ENCODE measurements at places on chromosomes 7 and 10.

- no peak for DNase-seq
Observed at GRCh38 chr7:29362380-29362779, 167.8 kb downstream of the CHN2 start.

DNA sequence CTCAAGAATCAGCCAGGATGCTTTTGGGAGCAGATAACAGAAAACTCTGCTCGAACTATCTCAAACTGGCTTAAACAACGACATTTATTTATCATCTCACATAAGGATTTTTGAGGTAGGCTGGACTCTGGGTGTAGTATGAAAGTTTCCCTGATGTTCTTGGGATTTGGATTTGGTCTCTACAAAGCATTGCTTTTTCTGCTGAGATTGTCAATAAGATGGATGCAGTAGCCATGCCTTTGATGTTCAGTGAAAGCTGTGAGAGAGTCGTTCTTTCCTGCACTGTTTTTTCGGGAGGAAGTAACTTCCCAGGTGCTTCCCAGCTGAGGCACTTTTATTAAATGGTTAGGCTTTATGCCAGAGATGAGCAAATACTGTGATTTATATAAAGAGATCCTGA lies 181.1 kb downstream of the PRKG1 start:
- no peak for DNase-seq

DNA sequence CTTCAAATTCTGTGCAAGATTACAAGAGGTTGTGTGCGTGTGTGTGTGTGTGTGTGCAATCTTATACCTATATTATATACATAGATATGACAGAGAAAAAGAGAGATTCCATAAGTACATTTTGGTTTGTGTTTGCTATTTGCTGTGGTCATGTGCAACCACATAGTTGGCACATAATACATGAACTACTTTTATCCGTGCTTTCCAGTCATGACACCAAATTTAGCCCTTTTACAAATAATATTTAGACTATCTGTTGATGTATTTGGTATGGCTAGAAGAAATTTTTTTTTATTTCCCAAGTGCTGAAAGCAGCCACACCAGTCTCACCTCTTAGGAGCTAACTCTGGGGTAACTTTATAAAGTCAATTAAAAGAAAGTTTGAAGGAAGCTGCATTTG lies 63.5 kb upstream of the EGFR start:
- DNase-seq = no peak

DNA sequence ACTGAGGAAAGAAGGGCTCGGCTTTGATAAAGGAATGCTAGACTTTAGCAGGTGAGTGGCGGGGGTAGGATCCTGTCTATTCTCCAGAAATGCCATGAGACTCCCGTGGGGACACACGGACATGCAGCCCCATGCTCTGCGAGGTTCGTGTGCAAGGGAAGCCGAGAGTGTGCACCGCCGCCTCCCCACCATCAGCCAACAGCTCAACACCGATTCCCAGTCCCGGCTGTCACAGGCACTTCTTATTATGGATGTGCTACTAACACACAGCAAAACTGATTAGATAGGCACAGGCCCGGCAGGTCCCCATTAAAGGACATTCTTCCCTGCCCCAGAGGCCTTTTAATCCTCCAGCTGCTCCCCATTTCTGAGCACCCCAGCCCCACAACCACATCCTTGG lies 154.4 kb downstream of the PRKAG2 start:
- DNase-seq = no peak

GRCh38 chr7:73435471-73436009 lies 2.0 kb downstream of the FZD9 start:
- DNase-seq = no peak

GRCh38 chr7:37061849-37062559 lies 337.7 kb upstream of the AOAH start:
- DNase-seq = no peak

- DNase-seq = no peak
Observed at GRCh38 chr7:91541641-91542040, 277.4 kb downstream of the FZD1 start.

- DNase-seq = no peak
Observed at GRCh38 chr7:158959021-158959717, 102.8 kb downstream of the DYNC2I1 start.
